ENCODE measurements at places on chromosomes 7 and 10.

DNA sequence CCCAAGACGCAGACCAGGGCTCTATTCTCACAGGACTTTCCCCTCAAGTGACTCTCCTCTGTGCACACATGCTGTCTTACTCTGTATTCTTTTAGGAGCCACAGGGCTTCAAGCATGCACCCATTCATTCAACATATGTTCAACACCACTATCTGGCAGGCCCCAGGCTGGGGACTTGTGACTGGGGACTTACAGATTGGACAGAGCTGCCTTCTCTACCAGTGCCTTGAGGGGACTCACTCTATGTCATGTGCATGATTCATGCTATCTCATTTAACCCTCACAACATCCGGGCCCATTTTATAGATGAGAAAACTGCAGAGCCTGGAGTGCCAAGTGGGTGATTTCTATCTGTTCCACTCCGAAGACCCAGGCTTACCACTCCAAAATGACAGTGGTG, 34.3 kb downstream of the MYL10 start:
- no peak for DNase-seq

GRCh38 chr10:61847640-61848039, 53.9 kb upstream of the ARID5B start:
- DNase-seq, result no peak

GRCh38 chr7:2100278-2101208, 132.2 kb downstream of the MAD1L1 start:
- no peak for DNase-seq

DNA sequence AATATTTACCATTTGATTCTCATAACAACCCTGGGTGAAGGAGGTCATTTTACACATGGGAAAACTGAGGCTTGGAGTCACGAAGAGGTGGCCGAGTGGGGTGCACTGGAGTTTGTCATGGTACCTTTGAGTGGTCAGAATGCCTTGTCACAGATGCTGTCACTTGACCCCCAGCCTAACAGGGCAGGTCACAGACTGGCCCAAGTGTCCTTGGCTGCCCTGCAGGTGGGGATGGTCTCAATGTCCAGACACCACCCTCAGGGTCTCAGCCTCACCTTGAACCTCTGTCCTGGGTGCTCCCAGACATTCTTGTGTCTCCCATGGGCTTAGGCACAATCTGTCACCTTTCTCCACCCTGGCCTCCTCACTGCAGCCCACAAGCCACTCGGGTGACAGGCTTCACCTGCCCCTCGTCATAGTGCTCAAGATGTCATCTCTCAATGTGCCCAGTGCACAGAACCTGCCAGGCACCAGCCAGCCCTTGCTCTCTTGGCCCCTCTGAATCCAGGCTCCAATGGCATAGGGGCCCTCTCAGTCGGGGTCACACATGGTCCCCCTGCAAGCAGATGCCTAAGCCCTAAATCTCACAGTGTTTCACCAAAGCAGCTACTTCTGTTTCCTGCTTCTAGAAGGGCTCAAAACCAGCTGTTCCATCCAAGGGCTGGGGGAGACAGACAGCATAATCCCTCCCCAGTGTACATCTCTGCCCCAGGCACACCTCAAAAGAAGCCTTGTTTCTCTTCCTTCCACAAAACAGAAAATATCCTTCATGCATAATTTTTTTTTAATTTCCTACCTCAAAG, 76.8 kb upstream of the NANOS1 start:
- no peak for DNase-seq

DNA sequence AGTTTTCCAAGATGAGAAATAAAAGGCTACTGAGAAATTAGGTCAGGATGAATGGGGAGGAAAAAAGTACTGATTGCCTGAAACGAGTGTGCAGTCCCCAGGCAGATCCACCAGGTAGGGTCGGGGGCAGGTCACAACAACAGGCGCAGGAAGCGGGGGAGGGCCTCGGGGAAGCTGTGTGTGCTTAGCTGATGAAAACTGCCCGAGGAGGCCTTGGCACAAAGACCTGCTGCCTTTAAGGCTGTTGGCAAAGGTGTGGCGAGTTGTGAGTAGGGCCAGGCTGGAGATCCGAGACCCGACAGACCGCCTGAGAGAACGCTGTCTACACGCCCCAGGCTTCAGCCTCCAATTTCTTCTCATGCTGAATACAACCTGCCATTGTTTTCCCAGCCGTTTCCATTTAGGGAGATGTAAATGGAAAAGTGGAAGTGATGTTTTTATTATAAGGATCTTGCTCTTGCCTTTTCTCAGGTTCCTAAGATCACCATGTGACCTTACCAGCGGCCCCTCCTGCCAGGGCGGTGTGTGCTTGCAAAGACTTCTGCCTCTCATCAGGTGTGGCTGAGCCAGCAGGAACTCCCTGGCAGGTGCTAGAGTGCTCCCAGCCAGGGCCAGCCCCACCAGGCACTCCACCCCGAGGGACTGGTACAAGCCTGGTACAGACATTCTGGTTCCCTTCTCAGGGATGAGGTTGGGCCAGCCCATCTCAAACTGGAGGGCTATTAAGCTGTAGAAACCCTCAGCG, 60.8 kb downstream of the DLG5 start:
- DNase-seq, result no peak

- no peak for DNase-seq
These were observed 157.2 kb upstream of the CELF2 start for GRCh38 chr10:10860455-10860976.

- DNase-seq, result no peak
These were observed 155.2 kb downstream of the MGMT start for GRCh38 chr10:129622291-129622690.

- no peak for DNase-seq
These were observed 259.4 kb downstream of the PARD3 start for GRCh38 chr10:34555653-34556052.

DNA sequence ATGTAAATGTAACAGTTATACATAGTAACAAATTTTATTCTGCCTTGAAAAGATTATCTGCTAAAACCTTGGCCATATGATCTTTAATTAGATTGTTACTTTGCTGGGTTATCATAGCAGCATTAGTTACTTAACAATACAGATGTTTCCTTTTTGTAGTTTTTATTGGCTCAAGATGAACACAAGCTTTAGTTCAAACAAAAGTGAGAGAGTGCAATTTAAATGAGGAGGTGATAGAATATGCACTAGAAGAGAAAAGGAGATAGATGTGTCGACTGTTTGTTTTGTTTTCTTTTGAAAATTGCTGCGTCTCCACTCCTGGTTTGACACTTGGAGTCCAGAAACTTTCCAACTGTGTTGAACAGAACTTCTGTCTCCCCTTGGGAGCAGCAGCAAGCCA, 91.4 kb upstream of the CAV2 start:
- no peak for DNase-seq

GRCh38 chr10:111083222-111084095, 6.6 kb downstream of the ADRA2A start:
- no peak for DNase-seq

- no peak for DNase-seq
These were observed 44.2 kb downstream of the ARHGAP12 start for GRCh38 chr10:31884386-31884785.

- DNase-seq, result no peak
These were observed 72.2 kb downstream of the VTI1A start for GRCh38 chr10:112519133-112519761.

- DNase-seq, result no peak
These were observed 64.5 kb upstream of the BTBD16 start for GRCh38 chr10:122206471-122207065.

GRCh38 chr7:159328096-159328495, 183.4 kb upstream of the VIPR2 start:
- no peak for DNase-seq

- no peak for DNase-seq
These were observed 23.4 kb downstream of the ELFN1 start for GRCh38 chr7:1693419-1693990.

GRCh38 chr10:57983281-57983791, 284.4 kb downstream of the IPMK start:
- no peak for DNase-seq

- no peak for DNase-seq
These were observed 568.0 kb downstream of the POM121L12 start for GRCh38 chr7:53603461-53603860.

DNA sequence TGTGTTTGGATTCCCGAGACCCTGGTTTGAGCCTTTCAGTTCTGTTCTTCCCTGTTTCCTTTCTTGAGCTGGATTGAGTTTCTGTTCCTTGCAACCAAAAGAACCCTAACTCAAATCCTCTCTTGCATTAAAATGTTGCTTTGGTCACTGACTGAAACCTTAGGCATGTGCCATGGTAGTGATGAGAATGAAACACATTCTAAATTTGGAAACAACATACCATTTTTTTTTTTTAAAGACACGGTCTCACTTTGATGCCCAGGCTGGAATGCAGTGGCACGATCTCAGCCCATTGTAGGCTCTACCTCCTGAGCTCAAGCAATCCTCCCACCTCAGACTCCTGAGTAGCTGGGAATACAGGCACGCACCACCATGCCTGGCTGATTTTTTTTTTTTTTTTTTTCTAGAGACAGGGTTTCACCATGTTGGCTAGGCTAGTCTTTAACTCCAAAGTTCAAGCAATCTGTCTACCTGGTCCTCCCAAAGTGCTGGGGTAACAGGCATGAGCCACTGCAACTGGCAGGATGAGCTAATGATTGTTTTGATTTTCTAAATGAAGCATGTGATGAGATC, 8.4 kb downstream of the THAP5 start:
- DNase-seq, result no peak

- DNase-seq, result no peak
These were observed 157.0 kb downstream of the ARID5B start for GRCh38 chr10:62058476-62058875.

GRCh38 chr7:16989811-16990413, 108.1 kb upstream of the AGR3 start:
- DNase-seq, result no peak

GRCh38 chr7:30162622-30163124, 27.9 kb downstream of the MTURN start:
- no peak for DNase-seq

GRCh38 chr10:108452533-108452932, 1288.0 kb upstream of the SORCS1 start:
- no peak for DNase-seq

- DNase-seq, result no peak
These were observed 5.5 kb downstream of the CCL24 start for GRCh38 chr7:75808106-75808505.

GRCh38 chr7:141463986-141464385, 87.2 kb upstream of the AGK start:
- DNase-seq, result no peak

GRCh38 chr10:118626953-118627352, 31.5 kb upstream of the PRLHR start:
- no peak for DNase-seq

DNA sequence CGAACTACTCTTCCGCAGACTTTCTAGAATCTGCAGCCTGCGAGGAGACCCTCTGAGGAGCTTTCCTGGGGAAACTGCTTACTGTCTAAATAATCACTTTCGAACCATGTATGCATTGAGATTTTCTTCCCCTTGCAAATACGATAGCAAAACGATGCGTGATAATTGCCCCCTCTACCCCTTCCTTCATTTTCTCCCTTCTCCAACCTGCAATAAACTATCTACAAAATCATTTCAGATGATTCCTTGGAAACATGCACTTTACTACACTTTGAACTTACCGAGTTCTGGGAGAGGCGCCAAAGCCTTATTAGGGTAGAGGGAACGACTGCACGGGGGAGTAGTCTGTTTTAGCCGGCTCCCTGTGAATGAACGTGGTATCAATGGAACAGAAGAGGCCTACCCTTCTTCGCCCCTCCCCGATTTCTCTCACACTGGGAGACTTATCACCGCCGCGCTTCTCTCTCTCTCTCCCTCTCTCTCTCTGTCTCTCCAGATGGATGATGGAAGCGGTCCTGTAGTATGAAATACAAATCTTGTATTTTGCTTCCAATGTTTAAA, at the start of gene FGFBP3:
Gene FGFBP3, minus strand, starts transcription at position 370 of the 561 bp plus-strand sequence. CDS start 517 bp downstream, outside the sequence.
- no peak for DNase-seq

GRCh38 chr7:134886353-134887057, 99.8 kb upstream of the AGBL3 start:
- DNase-seq, result no peak

- DNase-seq, result no peak
These were observed 16.2 kb upstream of the BLNK start for GRCh38 chr10:96287392-96288105.

DNA sequence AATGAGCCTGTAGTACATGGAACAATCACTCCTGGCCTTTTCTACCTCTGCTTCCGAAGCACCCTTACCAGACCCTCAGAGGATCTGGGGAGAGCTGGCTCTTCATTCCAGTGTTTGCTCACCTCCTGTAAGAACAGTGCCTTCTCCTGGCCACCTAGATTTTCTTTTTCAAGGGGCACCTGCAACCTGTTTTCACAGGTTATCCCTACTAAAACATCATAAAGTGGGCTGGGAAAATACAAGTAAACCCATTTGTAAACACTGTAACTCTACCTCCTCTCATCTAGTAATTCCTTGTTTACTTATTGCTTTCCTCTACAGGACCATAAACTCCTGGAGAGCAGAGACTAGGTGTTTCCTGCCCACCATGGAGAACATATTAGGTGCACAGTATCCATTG, 1.1 kb downstream of the PIK3AP1 start:
- DNase-seq, result no peak

DNA sequence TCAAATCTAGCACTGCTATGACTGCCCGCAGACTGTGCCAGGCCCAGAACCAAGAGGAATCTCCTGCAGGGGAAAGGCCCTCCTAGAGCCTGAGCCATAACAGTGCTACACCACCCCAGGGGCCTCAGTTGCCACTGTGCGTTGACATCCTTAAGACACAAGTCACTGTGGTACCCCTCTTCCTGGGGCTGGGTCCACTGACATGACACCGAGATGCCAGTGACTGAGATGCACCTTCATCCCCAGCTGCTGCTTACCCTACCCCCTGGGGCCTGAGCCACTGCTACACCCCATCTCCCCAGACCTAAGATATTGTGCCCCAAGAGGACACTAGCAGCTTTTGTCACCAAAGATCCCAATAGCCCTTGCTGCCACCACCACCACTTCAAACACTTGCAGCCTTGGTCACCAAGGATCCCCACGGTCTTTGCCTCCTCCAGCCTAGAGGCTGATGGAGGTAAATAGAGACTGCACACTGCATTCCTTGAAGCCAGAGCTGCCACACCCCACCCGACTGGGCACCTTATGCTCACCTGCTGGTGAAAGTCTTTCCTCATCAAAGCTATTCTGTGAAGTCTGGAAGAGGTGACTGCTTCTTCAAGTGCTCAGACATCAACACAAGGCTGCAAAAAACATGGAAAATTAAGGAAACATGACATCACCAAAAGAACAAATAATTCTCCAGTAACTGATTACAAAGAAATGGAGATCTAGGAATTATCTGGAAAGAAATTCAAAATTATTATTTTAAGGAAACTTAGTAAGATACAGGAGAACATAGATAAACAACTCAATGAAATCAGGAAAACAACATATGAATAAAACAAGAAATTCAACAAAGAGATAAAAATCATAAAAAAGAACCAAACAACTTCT, 40.4 kb upstream of the SHH start:
- DNase-seq, result no peak

- no peak for DNase-seq
These were observed 385 bp downstream of the IGF2BP3 start for GRCh38 chr7:23469961-23470250.

All from cortex of kidney (tissue), 1 donor.